HT1080 (cell line): ENCODE measurements at places on chromosomes 2 and 18.

DNA sequence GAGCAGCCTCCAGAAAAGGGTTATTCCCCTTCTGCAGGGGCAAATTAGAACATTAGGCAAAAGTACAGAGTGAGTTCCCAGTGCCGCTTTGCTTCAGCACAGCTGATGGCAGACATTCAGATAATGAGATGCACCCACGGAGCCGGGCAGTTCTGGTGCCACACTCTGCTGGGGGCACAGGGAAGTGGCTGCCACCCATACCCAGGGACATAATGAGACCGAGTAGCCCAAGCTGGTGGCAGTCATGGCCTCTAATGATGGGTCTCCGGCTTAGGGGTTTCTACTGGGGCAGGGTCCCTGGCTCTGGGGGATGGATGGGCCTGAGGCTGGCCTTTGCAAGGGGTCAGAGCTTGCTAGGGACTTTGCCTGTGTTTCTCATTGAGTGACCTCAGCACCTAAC lies 26.2 kb downstream of the GLI2 start:
- DNase-seq: no peak

- DNase-seq: no peak
These were observed at the start of gene PXDN for GRCh38 chr2:1744446-1745170. Gene PXDN (minus strand): TSS chr2:1744515. CDS start chr2:1744455, 60 bp downstream.

GRCh38 chr2:238963161-238963970 lies 115.5 kb downstream of the TWIST2 start:
- DNase-seq: no peak

DNA sequence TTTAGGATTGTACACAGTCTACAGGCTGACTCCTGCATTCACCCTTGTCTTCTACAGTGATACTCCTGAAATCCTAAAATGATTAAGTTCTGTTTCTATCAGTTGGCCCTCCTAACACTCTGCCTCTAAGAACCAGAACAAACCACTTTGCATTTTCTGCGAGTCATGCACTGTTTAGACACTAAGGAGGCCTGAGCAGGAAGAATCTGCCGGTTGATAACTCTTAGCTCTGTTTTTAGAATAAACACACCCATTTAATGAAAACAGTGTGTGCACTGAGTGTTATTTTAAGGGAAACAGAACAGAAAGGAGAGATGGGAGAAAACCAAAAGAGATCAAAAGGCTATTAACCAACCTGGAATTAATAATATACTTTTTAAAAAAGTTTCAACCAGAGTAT lies 22.9 kb upstream of the SSB start:
- no peak for DNase-seq

GRCh38 chr2:144372410-144373080 lies 147.4 kb downstream of the ZEB2 start:
- no peak for DNase-seq

DNA sequence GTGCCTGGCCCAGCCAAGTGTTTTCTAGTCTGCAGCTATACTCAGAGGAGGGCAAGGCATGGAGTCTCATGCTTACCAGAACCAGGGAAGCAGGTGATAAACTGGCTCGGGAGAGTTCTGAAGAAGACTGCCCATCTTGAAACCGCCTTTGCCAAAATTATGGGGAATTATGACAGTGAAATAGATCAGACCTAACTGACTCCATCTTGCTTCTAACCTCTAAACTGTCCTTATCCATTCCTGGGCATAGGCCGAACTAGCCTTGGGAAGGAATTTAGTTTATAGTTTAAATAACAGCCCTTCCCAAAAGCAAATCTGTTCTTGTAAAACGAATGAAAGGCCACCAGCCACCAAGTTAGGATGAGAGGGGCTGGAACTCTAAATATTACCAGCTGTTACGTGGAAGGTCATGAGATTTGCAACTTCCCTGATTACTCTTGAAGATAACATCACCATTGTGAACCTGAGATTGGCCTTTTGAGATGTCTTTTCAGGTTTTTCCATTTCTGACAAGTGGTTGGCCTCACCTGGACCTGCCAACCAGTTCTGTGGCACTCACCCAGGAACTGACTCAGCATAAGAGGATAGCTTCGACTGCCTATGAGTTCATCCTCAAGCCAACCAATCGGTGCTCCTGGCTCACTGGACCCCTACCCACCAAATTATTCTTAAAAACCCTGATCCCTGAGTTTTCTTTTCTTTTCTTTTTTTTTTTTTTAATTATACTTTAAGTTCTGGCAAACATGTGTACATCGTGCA lies 23.4 kb downstream of the CHCHD5 start:
- DNase-seq: no peak

GRCh38 chr18:47595831-47596501 lies 334.5 kb downstream of the SMAD2 start:
- DNase-seq: peak; percentile 40

DNA sequence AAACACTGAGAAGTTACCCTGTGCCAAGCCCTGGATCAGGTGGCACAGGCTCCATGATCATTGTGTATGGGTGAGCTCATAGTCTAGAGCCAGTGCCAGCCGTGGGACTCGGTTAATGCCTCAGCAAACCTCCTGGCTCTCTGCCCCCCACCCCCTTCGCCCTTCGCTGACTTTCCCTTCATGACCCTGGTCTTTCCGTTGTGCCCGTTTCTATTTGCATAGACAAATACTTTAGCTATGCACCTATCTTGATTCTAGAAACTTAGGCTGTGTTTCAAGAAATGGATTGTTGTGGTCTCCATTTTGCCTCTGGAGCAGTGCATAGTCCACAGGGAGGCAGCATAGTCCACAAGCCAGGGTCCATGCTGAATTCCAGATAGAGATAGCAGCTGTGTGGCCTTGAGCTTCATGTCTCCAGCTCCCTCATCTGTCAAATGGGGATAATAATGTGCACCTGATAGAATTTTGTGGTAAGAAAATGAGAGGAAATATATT lies 44.8 kb upstream of the KDM3A start:
- peak; percentile 52 for DNase-seq

DNA sequence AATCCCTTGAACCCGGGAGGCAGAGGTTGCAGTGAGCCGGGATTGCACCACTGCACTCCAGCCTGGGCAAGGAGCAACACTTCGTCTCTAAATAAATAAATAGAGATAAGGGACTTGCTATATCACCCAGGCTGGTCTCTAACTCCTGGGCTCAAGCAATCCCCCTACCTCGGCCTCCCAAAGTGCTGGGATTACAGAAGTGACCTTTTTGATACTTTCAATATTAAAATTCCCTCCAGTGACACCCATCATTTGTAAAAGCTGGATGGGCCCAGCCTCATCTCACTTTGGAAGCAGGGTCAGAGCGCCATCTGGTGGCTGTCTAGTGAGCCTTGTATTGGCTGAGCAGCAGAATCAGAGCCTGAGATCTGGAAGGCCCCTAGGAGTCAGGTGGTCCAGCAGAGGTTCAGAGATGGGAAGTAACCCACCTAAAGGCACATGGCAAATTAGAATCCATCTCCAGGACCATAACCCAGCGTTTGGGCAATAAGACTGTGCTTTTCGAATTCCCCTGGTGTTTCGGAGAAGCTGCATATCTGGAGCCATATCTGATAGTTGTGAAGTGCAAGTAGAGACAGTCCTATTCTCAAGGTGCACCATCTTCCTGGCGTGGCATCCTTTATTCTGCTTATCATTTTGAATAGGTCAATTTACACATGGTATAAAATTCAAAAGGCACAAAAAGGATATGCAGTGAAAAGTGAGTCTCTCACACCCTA lies 18.3 kb upstream of the SLC35F6 start:
- DNase-seq: peak; percentile 59

DNA sequence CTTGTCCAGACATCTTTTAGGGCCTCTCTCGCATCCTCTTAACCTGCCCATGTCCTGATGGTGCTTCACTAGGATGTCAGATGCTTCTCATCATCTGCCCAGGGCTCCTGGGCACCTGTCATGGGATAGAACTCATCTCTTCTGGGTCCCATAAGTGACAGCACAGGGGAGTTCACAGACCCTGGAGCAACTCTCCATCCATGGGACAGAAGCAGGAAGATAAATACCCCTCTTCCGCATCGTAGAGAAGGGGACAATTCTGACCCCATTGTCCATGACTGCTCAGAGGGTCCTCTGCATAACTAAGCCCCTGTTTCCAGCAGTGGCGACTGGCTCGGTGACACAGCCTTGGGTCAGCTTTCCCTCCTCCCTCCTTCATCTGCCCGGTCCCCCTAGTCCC lies 82.3 kb downstream of the TWIST2 start:
- DNase-seq: no peak

- DNase-seq: no peak
These were observed 592 bp downstream of the ZNF397 start for GRCh38 chr18:35241448-35241804.

- DNase-seq: peak; percentile 86
These were observed 14.3 kb upstream of the TANC1 start for GRCh38 chr2:158953926-158954763.

GRCh38 chr18:9849407-9850283 lies 36.1 kb upstream of the TXNDC2 start:
- peak; percentile 12 for DNase-seq

- no peak for DNase-seq
These were observed 521.6 kb downstream of the RNF144A start for GRCh38 chr2:7438855-7439254.

GRCh38 chr2:238864207-238865014 lies 16.5 kb downstream of the TWIST2 start:
- DNase-seq: peak; percentile 97

- DNase-seq: no peak
These were observed 22.1 kb downstream of the INHBB start for GRCh38 chr2:120368086-120368485.

DNA sequence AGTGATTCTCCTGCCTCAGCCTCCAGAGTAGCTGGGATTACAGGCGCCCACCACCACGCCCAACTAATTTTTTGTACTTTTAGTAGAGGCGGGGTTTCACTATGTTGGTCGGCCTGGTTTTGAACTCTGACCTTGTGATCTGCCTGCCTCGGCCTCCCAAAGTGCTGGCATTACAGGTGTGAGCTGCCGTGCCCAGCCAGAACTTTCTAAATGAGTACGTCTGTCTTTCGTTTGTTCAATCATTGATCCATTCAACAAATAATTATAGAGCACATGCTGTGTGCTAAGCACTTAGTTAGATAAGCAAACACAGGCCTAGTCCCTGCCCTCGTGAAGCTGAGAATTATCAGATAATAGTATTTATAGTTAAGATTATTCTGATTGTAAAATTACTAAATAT lies 56.5 kb downstream of the TTC39C start:
- no peak for DNase-seq

GRCh38 chr18:59547581-59548182 lies 149.5 kb downstream of the CCBE1 start:
- DNase-seq: peak; percentile 73

DNA sequence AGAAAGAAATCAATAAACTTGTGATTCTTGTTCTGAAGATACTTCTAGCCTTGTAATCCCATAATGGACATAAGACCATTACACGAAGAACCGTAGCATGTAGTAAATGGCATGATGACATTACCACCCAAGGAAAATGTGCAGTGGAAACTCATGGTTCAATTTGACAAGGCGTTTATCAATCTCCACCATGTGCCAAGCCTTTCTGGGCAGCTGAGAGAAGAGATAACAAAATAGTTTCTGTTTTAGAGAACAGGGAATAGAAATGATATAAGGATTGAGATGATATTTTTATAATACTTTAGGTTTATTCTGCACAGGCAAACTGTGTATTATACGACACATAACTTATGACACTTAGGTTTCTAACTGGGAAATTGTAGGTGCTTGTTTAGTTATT lies 19.2 kb downstream of the ABI2 start:
- DNase-seq: no peak

DNA sequence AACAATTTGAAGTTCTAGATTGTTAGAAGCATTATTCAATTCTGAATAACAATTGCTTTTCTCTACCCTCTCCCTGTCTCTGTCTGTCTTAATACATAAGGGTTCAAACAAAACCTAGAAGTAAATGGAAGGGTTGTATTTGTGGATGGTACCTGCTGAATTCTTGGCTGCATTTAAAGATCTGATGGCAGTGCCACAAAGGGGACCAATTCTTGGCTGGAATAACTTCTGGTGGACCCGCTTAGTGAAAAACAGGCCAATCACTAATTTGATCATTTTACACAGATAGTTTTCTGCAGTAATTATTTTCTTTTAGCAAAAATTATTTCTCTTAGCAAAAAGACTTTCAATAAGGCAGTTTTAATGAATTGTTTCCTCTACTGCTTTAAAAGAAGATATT lies 353.5 kb downstream of the MYCN start:
- no peak for DNase-seq

GRCh38 chr2:133077269-133077822 lies 407.3 kb upstream of the LYPD1 start:
- no peak for DNase-seq

DNA sequence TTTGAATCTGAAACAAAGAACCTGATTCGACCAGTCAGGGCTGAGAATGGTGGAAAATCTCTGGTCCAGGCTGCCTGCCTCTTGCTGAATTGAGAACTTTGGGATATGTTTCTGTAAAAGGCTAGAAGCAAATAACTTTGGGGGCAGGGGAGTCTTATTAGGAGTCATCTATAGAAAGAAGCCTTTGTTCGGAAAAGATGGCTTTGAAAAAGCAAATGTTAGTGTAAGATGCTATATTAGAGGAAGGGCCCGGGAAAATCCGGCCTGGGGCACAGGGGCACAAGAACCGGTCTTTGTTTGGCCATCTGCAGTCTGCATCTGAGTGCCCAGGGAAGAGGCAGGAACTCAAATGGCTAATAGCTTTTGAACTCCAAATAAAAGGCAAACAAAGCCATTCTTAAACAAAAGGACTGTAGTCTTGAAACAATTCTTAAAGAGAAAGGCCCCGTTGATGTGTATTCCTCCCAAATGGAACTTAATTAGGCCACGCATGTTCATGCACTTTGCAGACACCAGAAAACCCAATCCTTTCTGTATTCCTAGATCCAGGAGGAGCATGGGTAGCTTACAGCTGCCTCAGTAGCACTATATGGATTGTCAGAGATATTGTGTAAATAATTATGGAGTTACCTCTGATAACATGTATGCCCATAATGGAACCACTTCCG lies 180.0 kb upstream of the ARL4C start:
- no peak for DNase-seq
